ENCODE measurements at places on chromosomes 12 and 14.

GRCh38 chr12:40738856-40739255, 46.6 kb downstream of the CNTN1 start:
- no peak for DNase-seq

DNA sequence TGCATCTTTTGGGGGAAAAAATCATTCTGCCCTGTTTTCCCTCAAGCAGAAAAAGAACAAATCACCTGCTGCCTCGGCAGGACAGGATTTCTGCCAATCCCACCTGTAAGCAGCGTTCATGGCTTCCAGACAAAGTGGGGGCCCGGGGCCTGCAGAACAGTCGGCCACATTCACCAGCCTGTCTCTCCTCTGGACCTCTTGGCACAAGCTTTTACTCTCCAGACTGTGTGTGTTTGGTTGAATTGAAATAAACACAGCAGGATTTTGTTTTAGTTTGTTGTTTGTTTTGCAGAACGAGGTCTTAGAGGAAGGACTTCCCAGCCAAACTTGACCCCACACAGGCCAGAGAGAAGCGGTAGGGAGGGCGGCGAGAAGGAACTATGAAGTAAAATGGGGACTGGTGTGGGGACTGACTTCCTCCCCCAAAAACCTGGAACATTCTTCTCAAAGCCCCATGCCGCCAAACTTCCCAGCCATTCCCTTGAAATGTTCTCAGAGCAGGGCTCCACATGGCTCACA, 41.7 kb upstream of the FOS start:
- DNase-seq, result no peak

- DNase-seq, result no peak
Measured at GRCh38 chr14:82359201-82359600, 825.5 kb upstream of the SEL1L start.

GRCh38 chr14:99969673-99970322, 95.4 kb upstream of the EVL start:
- DNase-seq, result no peak

- DNase-seq, result no peak
Measured at GRCh38 chr12:52523824-52524223, 3.6 kb upstream of the KRT5 start.

DNA sequence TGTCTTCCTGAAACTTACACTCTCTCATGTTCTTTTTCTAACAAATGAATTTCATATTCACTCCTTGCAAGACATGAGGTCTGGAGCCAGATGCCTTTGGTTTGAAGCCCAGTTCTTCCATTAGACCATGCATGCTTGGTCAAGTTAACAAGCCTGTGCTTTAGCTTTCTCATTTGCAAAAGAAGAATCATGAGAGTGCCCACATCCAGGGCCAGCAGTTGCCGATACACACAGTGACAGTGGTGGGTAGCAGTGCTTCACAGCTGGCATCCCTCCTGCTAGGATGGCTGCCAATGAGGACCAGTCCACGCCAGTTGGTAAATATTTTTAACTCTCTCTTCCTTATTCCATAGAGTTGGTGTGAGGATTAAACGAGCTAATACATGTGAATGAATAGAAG, 163.1 kb downstream of the PHLDA1 start:
- DNase-seq, result no peak

GRCh38 chr12:48263617-48264016, 60.5 kb upstream of the OR10AD1 start:
- no peak for DNase-seq

GRCh38 chr12:127811988-127812387, 455.0 kb upstream of the TMEM132C start:
- DNase-seq, result peak; percentile 54

- DNase-seq, result no peak
Measured at GRCh38 chr14:71183876-71184689, 276.8 kb downstream of the PCNX1 start.

DNA sequence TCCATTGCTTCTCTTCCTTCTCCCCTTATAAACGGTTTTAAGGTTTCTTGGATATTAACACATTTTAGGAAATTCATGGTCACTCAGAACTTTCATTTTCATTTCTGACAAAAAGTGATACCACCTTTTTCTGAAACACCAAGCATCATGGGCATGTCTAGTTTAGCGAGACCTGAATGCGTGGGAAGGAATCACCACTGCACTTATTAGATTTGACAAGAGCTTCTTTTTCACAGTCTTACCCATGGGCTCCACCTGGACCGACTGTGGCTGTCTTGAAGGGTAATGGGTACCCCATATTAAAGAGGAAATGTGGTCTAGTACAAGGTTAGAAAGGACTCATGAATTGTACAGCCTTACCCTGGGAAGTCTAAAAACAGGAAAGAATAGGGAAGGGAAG, 95.4 kb downstream of the KCNK10 start:
- no peak for DNase-seq

DNA sequence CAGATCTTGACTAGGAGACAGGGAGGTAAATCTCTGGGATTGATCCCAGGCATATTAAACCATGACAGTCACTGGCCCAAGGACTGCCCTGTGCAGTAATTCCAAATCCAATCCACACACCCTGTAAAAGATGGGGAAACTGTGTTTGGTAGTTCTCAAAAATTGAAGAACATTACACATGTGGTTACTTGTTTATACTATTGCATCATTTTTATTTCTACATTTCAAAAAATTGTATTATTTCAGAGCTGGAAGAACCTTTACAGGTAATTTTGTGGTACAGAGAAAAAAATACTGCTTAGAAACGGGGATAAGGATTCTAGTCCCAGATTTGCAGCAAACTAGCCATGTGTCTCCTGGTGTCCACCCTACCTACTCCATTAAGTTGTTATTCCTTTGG, 400.5 kb downstream of the LRIG3 start:
- DNase-seq, result no peak

- DNase-seq, result no peak
Measured at GRCh38 chr12:67842124-67842523, 147.1 kb upstream of the IFNG-AS1 start.

DNA sequence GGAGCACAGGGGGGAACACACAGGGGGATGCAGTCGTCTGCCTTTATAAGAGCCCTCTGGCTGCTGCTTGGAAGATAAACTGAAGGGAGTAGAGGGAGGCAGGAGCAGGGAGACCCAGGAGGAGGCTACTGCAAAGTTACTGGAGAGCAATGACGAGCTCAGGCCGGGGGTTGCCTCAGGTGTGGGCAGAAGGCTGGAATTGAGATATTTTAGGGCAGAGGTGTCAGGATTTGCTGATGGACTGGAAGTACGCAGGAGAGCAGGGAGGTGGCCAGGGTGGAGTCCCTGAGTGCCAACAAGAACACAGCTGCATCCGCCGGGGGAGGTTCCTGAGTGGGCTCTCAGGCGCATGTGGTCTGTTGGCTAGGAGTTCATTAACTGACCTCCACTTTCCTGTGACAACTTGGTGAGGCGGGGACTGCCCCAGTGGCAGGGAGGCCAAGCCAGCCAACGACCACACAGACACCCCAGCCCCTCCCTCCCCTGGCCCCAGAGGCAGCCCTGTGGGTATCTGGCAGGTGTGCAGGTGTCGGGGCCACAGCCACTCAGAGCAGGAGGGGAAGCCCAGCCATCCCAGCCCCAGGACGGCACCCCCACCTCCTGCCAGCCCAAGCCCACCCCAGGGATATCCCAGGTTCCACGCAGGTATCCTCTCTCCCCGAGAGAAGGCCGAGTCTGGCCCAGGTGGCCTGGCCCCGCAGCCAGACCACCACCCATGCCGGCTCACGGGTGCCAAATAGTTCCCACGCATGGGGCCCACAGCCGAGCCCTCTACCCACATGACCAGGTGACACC, 85.4 kb downstream of the NCOR2 start:
- DNase-seq, result no peak

DNA sequence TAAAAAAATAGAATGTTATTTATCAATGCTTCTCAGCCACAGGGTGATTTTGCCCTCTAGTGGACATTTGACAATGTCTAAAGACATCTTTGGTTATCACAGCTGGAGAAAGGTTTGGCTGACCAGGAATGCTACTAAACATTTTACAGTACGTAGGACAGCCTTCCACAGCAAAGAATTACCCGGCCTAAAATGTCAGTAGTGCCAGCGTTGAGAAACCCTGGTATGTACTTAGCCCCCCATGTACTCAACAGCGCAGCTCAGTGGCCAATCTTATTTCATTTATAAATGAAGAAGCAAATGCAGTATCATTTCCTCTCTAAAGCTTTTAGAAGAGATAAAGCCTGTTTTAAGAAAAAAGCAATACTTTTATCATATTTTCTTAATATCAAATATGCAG, 5.8 kb downstream of the MARK3 start:
- DNase-seq, result no peak

GRCh38 chr14:77026166-77026929, 2.2 kb downstream of the IRF2BPL start:
- no peak for DNase-seq

GRCh38 chr14:50117456-50117855, 1.1 kb upstream of the VCPKMT start:
- DNase-seq, result no peak

DNA sequence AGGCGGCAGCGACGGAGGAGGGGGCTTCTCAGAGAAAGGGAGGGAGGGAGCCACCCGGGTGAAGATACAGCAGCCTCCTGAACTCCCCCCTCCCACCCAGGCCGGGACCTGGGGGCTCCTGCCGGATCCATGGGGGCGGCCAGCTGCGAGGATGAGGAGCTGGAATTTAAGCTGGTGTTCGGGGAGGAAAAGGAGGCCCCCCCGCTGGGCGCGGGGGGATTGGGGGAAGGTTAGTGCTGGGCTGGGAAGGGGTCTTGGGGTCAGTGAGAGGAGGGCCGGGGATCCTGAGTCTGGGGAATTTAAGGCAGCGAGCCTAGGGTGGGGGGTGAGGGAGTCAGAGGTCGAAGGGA, 203 bp downstream of the NFATC4 start:
- DNase-seq, result no peak

GRCh38 chr14:60631842-60632241, 17.4 kb downstream of the SIX1 start:
- no peak for DNase-seq

DNA sequence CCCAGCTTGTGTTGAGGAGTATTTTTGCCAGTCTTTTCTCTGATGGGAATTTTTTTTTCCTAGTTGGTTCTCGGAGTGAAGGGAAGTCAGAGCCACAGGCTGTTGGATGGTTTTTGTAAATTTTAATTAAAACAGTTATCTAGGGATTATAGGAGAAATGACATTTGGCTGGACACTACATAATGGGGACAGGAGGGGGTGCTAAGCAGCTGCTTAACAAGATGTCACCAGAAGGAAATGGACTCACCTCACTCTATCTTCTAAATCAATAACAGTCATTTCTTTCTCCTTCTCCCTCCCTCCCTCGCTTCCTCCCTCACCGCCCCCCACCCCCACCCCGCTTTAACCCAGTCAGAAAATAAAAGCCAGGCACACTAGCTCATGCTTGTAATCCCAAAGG, 93.4 kb upstream of the TMEM233 start:
- DNase-seq, result no peak

- DNase-seq, result no peak
Measured at GRCh38 chr12:94273272-94273671, 124.9 kb downstream of the PLXNC1 start.

DNA sequence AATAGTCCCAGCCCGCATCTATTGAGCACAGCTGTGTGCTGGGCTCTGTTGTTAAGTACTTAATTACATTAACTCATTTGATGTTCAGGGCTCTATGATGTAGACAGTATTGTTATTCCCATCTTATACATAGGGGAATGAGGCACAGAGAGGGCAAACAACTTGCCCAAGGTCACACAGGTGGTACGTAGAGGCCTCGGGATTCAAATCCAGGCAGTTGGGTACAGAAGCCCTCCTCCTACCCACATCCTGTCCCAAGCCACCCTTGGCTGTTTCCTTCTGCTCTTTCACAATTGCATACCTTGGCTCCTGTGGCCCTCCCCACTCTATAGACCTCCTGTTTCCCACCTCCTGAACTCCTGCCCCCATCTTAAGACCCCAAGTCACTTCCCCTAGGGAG, 10.0 kb upstream of the GPR68 start:
- no peak for DNase-seq

DNA sequence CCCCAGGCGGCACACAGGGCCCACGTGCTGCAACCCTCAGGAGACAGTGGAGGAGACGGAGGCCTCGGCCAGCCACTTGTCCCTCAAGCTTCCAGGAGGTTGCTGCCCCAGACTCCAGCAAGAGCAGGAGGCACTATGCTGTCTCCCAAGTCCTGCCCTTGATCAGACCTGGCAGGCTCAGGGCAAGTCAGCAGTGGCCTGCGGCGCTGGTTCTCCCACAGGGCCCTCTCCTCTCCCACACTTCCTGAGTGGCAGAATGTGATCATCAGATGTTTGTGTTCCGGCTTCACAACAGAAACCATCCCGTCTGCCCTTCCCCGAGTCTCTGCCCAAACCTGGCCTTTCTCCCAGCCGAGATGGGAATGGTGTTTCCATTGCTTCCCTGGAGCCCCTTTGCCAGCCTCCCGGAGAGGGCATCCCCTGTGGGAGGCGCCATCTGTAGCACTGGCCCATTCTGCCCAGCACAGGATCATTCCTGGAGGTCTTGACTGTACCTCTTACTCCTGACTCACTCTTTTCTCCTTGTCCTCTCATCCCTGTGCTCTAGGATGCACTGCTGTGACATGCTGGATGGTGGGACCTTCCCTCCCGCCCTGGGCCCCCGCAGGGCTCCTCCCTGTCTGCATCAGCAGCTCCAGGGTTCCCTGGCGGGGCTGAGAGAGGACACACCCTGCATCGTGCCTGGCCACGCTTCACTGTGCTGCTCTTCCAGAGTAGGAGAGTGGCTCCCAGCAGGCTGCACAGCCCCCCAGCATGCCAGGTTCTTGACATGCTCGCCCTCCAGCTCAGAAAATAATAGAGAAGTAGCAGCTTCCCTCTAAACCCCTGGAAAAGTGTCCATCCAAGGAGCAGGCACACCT, 114.7 kb upstream of the FKBP4 start:
- no peak for DNase-seq

- DNase-seq, result no peak
Measured at GRCh38 chr14:44778604-44779003, 183.1 kb downstream of the KLHL28 start.

DNA sequence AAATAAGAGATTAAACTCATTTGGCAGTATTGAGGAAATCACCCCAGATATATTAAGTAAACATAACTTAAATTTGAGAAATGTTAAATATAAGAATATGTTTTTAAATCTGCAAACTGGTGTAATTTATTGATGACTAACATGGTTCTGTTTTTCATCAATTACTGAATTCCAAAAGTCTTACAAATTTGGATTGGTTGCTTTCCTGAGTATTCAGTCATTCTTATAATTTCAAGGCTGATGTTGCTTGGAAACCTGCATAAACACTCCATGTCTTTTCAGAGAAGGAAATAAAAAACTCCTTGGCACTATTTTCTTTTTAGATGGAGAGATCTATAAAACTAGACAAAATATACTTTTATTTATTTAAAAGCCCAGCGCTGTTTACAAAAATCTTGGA, 71.7 kb downstream of the NOVA1 start:
- DNase-seq, result peak; percentile 41

- no peak for DNase-seq
Measured at GRCh38 chr12:3557791-3558620, 67.0 kb downstream of the PRMT8 start.
